ENCODE measurements at places on chromosomes 13 and 19. TPM values are rescaled to one million over a fixed set of nuclear protein-coding genes. Genes with fewer than 3 reads are reported as not detected.

GRCh38 chr13:97319113-97319720 lies 97.1 kb downstream of the MBNL2 start:
- peak; percentile 31 for DNase-seq

The OLFM4 gene
- total RNA-seq = not detected

- no peak for DNase-seq
Observed at GRCh38 chr13:52686376-52686775, 33.7 kb downstream of the SUGT1 start.

- peak; percentile 85 for DNase-seq
Observed at GRCh38 chr19:10315335-10316214, at the start of gene FDX2. TSS of gene FDX2 (minus strand) at chr19:10316015. CDS start at chr19:10315996, 19 bp downstream.

The EFNB2 gene
- total RNA-seq = 11.1 TPM
